ENCODE measurements at places on chromosomes 2 and 18.
A peak's percentile ranks its signal among the peaks of the same experiment; 100 is the strongest.

DNA sequence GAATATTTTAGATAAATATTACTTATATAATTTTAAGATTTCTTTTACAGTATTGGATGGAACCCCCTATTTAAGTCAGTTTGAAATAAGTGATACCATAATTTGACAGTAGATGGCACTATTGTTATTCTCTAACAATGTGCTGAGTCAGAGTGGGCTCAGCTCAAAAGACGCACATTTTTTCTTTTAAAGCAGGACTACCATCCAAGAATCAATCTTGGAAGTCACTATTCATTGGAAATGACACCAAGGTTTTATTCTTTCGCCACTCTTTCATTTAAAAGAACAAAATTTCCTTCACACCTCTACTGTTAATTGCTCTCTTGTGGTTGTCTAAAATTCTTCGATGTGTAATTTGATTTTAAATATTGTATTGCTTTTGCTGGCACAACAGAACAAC lies 32.6 kb upstream of the SPAG16 start:
- DNase-seq = peak; percentile 94

DNA sequence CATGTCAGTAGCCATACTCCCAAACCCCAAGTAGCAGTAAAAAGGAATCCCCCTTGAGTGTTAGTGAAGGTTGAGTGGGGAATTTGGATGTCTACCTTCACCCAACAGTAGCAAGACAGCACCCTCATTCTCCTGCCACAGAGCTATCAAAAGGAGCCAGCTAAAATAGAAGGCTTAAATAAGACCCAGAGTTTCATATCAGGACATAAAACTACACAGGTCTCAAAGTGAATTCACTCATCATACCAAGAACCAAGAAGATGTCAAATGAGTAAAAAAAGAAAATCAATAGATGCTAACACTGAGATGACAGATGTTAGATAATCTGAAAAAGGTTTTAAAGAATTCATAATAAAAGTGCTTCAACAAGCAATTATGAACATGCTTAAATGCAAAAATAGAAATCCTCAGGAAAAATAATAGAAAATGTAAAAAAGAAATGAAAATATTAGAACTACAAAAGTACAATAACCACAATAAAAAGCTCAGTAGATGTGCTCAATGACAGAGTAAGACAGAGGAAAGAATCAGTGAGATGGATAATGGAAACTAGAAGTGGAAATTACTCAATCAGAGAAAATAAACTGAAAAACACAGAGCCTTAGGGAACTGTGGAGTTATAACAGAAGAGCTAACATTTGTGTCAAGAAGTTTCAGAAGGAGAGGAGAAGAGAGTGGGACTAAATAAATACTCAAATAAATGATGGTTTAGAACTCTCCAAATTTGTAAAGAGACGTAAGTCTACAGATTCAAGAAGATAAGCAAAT lies 90.5 kb downstream of the EDAR start:
- DNase-seq = no peak

- DNase-seq = no peak
These were observed 251.2 kb downstream of the PTGR3 start for GRCh38 chr18:74957588-74958224.

DNA sequence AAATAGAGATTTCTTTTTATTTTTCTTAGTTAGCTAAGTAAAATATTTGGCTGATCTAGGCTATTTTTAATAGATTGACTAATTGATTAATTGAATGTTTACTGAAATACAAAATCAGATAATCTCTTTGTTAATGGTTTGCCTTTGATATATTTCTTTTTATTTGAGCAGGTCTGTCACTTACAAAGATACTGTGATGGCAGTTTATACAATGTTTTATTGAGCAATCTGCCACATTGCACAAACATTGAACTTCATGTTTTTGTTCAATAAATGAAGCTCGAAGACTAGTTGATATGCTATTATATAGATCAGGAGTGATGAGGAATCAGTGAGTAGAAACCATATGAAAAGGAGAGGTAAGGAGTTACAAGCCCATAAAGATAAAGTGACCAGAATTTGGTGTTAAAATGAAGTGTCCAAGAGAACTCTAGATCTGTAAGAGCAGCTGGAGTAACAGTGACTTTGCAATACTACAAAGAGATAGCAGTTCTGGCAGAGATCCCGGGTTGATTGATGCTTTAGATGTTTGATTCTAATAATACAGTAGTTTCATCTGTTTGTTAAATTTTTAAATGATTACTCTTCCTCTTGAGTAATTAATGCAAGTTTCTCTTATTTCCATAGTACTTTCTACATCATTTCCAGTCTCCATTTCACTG lies 574.2 kb downstream of the CCDC85A start:
- DNase-seq = no peak

DNA sequence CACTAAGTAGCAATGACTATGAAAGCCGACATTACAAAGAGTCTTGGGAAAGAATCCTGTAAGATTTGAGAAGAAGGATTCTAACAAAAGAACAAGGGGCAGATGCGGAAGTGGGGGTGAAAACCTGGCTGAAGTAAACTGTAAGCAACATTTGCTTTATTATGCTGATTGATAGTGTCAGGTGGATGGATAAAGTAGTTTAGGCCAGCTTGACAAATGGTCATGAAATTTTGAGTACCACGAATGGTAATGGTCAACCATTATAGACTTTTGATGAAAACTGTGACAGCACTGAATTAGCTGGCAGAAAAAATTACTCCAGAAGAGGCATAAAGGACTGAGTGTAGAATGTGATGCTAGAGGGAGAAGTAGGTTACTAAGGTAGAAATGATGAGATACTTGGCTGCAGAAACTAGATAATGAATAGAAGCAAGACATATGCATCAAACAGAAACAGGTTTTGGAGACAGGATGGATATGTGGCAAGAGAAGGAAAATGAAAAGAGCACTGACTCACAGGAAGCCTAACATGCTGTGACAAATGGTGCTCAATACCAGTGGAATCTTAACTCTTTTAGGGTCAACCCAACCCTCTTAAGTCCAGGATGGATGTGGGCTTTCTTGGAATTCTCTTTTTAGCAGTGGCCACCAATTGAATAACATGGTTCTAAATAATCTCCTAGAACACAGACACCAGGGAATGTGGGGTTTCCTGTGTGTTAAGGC lies 6.8 kb downstream of the THUMPD2 start:
- no peak for DNase-seq

- peak; percentile 21 for DNase-seq
These were observed 158.2 kb upstream of the CCDC150 start for GRCh38 chr2:196481324-196481697.

GRCh38 chr18:44474591-44474990 lies 206.1 kb upstream of the SETBP1 start:
- DNase-seq = no peak

- DNase-seq = no peak
These were observed 19.5 kb downstream of the ARHGAP15 start for GRCh38 chr2:143148757-143149156.

- DNase-seq = no peak
These were observed 44.9 kb downstream of the ZEB2 start for GRCh38 chr2:144475044-144475443.

DNA sequence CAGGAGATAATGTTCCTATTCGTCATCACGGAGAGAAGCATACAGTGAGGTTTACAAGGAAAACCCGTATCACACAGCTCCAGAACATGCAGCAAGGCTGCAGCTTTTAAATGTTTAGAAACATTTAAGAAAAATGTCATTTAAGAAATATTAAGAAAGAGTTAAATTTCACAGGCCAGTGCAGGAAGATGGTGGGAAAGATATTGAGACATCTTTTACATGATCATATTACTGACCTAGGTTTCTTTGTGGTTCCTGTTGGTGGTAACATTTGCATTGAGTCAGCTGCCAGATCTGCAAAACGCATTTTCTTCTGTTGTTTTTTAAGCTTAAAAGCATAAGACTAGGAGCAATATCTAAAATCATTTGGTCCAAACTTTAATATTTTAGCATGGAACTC lies 44.9 kb downstream of the CPO start:
- DNase-seq = no peak

GRCh38 chr2:240981280-240981679 lies 17.1 kb upstream of the SNED1 start:
- no peak for DNase-seq

DNA sequence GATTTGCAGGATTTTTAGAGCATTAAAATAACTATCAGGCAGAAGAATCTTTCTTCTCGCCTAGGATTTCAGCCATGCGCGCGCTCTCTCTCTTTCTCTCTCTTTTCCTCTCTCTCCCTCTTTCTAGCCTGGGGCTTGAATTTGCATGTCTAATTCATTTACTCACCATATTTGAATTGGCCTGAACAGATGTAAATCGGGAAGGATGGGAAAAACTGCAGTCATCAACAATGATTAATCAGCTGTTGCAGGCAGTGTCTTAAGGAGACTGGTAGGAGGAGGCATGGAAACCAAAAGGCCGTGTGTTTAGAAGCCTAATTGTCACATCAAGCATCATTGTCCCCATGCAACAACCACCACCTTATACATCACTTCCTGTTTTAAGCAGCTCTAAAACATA lies 137.0 kb downstream of the MEIS1 start:
- DNase-seq = peak; percentile 79

DNA sequence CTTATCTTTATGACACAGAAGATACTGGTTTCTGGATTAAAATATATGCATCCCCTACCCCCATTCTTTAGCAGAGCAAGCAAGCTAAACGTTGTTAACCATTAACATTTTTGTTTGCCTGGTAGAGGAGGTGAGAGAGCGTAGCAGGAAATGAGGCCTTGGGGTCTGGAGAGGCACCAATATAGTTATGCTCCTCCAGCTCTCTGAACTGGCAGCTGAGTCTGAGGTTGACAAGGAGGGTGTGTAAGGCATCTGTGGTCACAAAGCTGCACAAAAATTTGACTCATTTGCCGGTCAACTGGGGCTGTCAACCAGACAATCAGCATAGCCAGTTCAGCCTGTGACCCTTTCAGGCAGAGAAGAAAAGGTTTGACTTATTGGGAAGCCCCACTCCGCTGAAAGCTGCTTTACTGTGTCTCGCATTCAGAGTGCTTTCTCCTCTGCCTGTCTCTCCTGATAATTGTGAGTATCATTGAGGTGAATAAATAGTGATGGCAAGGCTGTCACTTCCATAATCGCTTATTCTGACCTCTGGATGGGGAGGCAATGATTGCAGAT lies 647.5 kb upstream of the SETBP1 start:
- DNase-seq = peak; percentile 56

GRCh38 chr2:125797192-125797591 lies 858.8 kb upstream of the GYPC start:
- DNase-seq = no peak

- no peak for DNase-seq
These were observed 108.4 kb downstream of the IRS1 start for GRCh38 chr2:226691255-226691654.

GRCh38 chr2:45121236-45121927 lies 112.1 kb upstream of the SIX2 start:
- no peak for DNase-seq

DNA sequence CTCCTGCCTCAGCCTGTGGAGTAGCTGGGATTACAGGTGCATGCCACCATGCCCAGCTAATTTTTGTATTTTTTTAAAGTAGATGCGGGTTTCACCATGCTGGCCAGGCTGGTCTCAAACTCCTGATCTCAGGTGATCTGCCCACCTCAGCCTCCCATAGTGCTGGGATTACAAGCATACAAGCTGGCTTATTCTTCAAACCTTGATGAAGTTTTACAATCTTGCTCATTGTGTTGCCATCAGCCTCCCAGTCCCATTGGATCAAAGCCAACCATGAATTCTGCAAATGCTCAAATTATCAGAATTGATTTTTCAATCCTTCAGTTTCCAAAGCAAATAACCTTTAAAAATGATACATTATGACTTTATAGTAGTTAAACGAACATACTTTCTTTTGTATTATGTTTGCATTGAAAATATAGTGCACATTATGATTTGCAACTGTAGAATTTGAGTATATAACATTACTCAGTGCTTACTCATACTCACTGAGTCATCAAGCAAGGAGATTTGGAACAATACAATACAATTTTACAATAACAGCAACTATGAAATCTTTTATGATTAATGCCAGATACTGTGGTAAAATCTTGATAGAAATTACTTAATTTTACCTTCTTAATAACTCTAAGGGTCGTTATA lies 1491.9 kb upstream of the CELF4 start:
- no peak for DNase-seq

DNA sequence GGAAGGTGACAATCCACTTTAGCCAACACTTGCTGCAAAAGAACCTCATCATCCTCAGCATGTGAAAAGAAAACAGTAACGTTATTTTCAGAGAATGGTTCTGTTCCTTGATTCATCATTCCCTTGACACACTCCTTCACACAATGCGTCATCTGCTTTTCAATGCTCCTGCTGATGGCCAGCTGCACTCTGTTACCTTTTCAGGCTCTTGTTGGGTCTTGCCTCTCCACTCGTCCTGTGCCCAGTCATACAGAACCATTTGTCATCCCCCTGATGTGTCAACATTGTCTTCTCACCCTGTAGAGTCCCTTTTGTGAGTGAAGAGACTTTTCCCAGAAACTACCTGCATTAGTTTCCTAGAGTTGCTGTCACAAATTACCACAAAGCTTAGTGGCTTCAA lies 12.2 kb upstream of the DTNA start:
- no peak for DNase-seq

- no peak for DNase-seq
These were observed 77.5 kb downstream of the NCOA1 start for GRCh38 chr2:24568551-24568950.

GRCh38 chr2:112757265-112757664 lies 7.1 kb downstream of the CKAP2L start:
- DNase-seq = no peak

- no peak for DNase-seq
These were observed 87.8 kb downstream of the HDAC4 start for GRCh38 chr2:239312741-239313667.

DNA sequence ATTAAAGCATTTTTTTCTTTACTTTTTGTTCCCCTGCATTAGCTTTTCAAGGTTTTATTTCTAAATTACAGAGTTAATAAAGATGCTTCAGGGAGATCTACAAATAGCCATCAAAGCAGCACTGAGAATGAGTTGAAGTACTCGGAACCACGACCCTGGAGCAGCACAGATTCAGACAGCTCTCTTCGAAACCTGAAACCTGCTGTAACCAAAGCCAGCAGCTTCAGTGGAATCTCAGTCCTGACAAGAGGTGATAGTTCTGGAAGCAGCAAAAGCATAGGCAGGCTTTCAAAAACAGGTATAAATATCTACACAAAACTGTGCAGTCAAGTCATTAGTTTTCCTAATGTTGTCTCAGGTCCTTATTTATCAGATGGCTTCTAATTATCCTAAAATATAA lies 102.8 kb upstream of the UBXN4 start:
- DNase-seq = no peak

DNA sequence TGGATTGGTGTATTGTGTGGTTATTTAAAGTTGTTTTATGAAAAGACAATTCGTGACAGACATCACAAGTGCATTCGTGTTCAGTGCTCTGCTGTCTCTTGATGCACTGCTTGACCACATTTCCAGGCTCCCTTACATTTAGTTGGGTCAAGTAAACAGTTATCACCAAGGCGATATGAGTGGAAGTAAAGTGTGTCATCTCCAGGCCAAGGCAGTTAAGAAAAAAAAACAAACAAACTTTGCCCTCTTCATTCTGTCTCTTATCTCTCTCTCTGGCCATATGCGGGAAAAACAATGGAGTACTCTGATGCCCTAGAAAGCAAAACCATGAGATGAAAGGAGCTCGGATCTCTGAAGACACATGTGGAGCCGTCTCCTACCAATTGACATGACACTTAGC lies 131.1 kb downstream of the DSEL start:
- DNase-seq = no peak

- DNase-seq = no peak
These were observed 39.1 kb upstream of the FIGN start for GRCh38 chr2:163774862-163775261.
